ENCODE measurements at places on chromosomes 7 and 10.

GRCh38 chr7:5435291-5436002 is 11.8 kb upstream of the TNRC18 start:
- no peak for DNase-seq

GRCh38 chr10:82089327-82089726 is 214.3 kb downstream of the NRG3 start:
- DNase-seq: no peak

- no peak for DNase-seq
Measured at GRCh38 chr7:27487509-27487908, 175.2 kb downstream of the HIBADH start.

- DNase-seq: no peak
Measured at GRCh38 chr7:100544967-100545359, 6.0 kb downstream of the AGFG2 start.

DNA sequence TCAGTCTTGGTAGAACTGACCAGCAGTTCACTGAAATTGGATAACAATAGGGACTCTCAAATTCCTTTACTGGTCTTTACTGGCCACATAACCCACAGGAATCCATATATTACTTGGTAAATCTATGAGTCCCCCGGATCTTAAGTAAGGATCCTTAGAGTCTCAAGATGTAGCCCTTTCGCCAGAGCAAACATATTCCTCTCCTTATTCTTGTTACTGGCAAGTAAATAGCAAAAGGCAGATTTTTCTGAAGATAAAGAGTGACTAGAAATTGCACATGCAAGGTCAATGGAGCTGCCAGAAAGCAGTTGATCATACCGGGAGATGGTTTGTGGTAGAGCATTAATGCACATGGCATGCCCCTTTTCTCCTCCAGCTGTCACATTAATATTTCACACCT is 283.0 kb downstream of the HDAC9 start:
- DNase-seq: no peak
